ENCODE measurements at places on chromosomes 4 and X.
A peak's percentile ranks its signal among the peaks of the same experiment; 100 is the strongest.

- DNase-seq, result no peak
These were observed 11.0 kb downstream of the GNRHR start for GRCh38 chr4:67743194-67743593.

GRCh38 chr4:5812506-5813229, 80.2 kb downstream of the CRMP1 start:
- DNase-seq, result peak; percentile 12

- DNase-seq, result peak; percentile 21
These were observed 35.3 kb downstream of the ARAP2 start for GRCh38 chr4:36208893-36209473.

DNA sequence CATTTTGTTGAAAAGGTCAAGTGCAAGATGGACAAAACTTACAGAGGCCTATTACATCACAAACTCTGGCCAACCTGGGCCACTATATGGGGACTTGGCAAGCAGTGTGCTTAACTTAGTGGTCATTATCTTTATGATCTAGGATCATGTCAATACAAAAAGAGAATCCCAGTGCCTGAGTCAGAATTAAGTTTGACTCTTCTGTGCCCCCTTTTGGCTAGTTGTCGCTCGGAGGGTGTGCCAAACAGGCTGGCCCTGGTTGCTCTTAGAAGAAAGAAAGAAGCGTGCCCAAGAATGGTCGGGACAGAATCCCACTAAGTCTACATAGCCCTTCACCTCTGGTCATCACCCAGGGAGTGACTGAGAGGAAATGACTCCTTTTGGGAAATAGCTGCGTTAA, 100.1 kb downstream of the EIF4E start:
- DNase-seq, result peak; percentile 36

DNA sequence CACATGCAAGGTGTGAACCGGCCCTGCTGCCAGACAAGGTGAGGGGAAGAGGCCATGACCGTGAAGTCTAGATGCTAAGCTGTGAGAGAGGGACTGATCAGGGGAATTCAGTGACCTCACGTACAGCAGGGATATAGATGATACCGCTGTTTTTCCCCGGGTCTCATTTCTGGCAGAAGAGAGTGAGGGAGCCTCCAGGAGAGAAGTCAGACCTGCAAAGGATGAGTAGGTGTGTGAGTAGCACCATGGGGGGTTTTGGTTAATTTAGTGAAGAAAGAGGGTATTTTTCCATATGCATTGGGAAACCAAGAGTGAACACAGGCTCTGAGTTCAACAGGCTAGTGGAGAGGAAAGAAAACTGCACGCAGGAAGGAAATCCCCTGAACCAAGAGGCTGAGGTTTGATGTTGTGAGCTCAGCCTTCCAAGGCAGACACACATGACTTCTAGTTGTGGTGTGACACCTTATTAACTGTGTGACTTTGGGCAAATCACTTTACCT, 127.6 kb upstream of the GATB start:
- DNase-seq, result no peak

- DNase-seq, result no peak
These were observed 460.5 kb upstream of the CNKSR2 start for GRCh38 chrX:20913760-20914159.

GRCh38 chr4:118994030-118994429, 105.4 kb downstream of the SYNPO2 start:
- DNase-seq, result no peak
